ENCODE measurements at places on chromosomes 2 and 18.

DNA sequence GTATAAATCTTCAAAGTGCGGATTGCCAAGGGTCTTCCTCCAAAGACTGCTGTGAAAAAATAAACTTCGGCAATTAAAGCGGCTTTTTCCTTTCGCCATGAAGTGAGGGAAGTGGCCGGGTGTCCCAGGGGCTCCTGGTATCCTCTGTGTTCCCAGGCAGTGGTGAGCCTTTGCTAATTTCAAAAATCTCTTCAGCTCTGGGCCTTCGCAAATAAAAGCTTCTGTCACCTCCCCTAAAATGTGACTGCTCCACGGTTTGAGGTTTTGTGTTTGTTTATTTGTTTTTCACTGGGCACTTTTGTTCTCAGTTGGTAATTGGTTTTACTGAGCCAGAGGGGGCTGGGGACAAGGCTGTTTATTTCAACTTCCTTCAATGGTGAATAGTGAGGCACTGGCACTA, 270.1 kb upstream of the POU3F3 start:
- no peak for DNase-seq

DNA sequence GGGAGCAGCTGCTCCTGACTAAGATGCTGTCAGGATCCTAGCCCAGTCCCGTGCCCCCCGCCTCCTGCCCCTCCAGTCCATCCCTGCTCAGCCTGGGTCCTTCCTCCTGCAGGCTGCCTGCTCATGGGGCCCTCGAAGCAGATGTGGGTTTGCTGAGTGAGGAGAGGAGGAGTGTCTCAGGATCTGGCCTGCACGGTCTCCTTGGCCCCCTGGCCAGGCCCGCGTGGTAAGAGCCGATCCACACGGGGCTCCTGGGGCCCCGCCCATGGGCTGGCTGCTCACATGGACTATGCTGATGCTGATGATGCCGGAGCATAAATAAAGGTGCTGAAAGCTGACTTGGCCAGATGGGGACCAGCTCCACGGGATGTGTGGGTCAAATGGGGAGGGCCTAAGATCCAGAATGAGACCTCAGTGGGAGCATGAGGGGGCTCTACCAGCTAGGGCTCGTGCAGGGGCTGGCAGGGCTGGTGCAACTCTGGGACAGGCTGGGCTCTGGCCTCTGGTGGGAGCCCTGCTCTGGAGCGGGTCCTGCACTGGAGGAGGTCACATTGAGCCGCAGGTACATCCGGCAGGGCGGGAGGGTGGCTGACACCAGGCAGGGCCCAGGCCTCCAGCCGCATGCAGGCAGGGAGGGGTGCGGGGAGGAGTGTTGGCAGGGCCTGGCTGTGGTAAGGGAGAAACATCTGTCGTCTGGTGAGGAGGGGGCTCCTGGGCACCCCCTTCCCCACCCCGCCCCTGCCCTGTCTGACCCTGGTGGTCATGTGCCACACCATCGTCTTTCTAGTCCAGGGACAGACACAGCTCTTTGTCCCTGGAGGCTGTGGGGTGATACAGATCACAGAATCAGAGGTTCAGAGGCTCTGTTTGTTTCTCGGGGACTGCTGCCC, 275.3 kb upstream of the HDAC4 start:
- DNase-seq: no peak

DNA sequence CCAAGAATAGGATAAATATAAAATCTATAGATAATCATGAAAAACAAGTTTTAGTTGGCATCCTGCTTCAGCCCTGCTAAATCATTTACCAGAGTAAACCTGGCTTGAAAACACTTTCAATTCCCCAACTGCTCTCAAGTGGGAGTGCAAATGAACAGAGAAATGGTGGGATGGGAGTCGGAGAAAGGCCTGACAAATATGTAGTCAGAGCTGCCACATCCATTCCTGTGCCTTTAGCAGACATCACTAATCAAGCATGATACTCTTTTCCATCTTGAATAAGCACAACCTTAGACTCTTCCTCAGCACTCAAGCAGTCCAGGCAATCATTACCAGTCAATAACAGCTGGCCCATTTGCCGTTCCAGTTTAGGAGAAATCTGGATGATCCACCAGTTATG, 101.3 kb downstream of the ANKRD44 start:
- no peak for DNase-seq

GRCh38 chr2:129698593-129698992, 280.9 kb upstream of the RAB6C start:
- no peak for DNase-seq

DNA sequence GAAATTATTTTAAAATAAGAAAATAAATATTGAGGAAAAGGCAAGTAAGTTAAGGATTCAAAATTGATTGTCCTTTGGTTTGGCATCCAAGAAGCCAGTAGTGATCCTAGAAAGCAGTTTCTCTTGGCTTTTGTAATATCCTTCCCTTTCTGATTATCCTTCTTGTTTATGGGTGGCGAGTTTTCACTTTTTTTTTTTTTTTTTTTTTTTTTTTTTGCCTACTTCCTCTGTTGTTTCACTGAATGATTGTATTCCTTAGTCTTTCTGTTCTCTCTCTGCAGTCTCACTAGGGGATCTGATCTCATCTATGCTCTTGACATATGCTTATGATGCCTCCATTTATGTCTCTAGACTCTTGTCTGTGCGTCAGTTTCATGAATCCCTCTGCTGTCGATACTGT, 4.2 kb downstream of the NAPG start:
- DNase-seq: no peak

- no peak for DNase-seq
Observed at GRCh38 chr2:188808947-188809355, 165.2 kb upstream of the COL3A1 start.

DNA sequence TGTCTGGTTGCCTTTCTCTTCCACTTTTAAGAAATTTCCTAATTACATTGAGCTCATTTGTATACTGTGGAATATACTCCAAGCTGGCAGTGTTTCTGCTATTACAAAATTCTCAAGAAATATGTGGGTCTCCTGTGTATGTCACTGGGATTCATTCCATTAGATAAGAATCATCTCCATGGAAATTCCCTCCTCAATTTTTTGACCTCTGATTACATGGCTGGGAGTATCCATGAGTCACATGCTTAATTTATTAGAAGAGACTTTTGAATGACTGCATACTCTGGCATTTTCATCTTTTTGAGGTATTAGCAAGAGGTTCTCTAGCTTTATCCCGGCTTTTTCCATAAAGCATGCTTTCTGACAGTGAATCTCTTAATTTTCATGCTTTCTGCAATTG, 665.5 kb upstream of the CNTNAP5 start:
- DNase-seq: no peak

- DNase-seq: no peak
Observed at GRCh38 chr18:26230497-26230896, 4.3 kb downstream of the TAF4B start.

- DNase-seq: no peak
Observed at GRCh38 chr18:77761332-77761731, 511.7 kb downstream of the GALR1 start.

DNA sequence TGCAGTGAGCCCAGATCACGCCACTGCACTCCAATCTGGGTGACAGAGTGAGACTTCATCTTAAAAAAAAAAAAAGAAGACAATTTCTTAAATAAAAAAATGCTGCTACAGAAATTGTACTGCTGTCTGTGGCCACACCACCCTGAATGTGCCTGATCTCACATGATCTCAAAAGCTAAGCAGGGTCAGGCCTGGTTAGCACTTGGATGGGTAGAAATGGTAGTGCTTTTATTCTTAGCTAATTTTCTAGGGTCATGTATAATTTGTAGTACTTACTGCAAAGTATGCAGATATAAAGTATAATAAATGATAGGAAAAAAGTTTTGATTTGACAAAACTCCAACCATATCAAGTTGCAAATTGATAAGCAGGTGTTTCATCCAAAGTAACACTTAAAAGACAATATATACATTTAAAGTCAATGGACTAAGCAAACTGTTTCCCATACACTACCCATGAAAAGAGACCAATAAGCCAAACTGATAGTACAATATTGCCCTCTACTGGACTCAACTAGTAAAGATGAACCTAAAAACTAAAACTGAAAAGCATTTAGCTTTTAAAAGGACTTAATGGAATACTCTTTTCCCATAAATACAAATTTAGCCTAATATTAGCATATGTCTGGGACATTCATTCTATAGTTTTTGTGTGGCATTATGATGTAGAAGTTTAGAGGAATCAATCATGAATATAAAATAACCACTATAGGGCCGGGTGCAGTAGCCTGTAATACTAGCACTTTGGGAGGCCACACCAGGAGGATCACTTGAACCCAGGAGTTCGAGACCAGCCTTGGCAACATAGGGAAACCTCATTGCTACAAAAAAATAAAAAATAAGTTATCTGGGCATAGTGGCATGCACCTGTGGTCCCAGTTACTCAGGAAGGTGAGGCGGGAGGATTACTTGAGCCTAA, 18.6 kb upstream of the PEX13 start:
- DNase-seq: no peak

DNA sequence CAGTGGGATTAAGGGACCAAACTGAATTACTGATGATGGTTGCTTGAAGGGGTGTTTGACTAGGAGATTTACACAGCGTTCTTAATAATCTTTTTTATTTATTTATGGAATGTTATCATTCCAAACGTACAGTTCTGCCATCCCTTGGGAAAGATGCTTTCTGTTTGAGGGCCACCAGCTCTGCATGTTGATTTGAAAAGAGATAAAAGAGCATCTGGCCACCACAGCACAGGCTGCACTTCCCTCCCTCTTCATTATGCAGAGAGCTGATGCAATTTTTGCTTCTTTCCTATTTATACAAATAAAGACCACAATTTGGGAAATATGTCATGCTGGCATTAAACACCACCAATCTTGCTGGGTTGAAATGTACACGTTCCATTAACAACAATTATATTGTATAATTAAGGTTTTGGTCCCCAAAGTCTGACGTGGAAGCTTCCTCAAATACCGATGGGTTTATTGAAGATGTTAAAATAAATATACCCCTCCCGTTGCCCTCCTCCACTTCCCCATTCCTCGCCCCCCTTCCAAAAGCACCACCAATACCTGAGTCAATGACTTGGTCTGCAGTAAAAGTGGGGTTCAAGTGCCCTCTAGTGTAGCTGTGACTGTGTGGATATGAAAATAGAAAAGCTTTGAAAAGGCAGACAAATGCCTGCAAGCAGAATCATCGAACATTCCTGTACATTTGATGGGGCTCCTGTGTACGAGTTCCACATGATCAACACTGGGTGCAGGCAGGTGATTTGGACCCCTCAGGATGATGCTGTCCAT, 211.9 kb downstream of the HRH4 start:
- DNase-seq: no peak

- DNase-seq: no peak
Observed at GRCh38 chr2:180358458-180358857, 351.4 kb upstream of the CWC22 start.

- DNase-seq: no peak
Observed at GRCh38 chr2:121398853-121399252, 113.9 kb upstream of the TFCP2L1 start.

- peak; percentile 91 for DNase-seq
Observed at GRCh38 chr2:27754138-27754588, 17.4 kb upstream of the MRPL33 start.

DNA sequence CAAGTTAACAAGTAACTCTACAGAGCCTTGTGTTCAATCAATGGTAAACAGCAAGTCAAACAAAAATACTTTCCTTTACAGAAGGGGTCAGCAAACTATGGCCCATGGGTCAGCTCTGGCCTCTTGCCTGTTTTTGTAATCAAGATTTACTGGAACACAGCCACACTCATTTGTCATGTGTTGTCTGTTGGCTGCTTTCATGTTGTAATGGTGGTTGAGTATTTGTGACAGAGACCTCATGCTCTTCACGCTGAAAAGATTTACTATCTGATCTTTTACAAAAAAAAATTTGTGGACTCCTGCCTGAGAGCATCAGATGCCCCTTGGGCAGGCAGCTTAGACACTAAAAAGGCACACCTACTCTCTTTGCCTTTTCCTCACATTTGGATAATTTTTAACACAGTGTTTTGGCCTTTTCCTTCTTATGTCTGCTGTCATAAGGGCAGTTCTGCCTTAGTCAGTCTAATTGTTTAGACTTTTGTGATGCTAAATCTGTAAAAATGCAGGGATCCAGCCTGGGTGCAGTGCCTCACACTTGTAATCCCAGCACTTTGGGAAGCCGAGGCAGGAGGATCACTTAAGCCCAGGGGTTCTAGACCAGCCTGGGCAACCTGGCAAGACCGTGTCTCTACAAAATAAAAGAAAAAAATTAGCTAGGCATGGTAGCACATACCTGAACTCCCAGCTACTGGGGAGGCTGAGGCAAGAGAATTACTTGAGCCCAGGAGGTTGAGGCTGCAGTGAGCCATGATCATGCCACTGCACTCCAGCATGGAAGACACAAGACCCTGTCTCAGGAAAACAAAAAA, 18.3 kb downstream of the IL1B start:
- DNase-seq: peak; percentile 39

DNA sequence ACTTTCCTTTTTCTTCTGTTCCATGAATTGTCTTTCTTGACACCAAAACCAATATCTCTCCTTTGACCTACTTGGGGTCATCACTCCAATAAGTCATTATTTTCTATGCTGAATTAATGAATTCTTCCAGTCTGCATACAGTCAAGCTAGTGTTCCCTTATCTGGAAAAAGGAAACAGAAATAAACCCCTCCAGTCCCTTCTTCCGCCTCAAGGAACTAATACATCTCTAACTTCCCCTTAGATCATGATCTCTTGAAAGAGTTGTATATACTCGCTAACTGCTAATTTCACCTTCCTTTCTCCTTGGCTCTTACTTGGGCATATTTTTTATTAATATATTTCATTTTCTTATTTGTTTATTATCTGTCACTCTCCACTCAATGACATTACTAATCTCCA, 7.3 kb upstream of the ARHGAP15 start:
- DNase-seq: no peak

DNA sequence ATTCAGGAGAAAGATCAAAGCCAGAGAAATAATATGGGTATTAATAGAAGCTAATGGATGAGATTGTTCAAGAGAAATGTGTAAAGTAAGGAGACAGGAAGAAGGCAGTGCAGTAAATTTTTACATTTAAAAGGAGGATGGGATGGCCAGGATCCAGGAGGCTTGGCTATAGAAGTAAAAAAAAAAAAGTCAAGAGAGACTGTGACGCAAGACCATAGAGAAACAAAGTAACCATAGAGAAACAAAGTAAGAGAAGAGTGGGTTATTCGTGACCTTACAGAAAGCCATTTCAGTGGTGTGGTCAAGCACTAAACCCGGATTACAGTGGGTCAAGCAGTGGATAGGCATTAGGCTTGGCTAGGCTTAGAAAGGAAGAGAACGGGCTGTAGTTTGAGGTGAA, 10.5 kb upstream of the FAM171B start:
- no peak for DNase-seq

DNA sequence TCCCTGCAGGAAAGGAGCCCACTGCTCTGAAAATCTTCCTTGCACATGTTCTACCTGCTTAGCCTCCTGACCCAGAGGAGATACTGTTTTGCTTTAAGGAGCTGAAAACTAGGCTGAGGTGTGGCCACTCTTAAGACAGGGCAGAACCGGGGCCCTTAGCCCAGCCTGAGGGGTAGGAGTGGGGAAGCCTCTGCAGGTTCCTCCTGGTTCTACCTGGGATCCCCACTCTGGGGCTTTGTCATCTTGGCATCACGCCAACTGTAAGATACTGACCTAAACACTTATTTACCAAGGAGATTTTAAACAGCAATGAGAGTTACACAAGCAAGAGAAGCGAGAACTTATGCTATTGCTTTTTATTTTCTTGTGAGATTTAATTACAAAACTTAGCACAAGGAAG, 86.9 kb downstream of the KCTD1 start:
- no peak for DNase-seq

- DNase-seq: no peak
Observed at GRCh38 chr2:118697781-118698180, 149.7 kb downstream of the EN1 start.

Measured in heart left ventricle (tissue), 16 donors.